D721Med (cell line): ENCODE measurements at places on chromosomes 1 and 21.

- DNase-seq, result no peak
Measured at GRCh38 chr1:58779059-58779754, 4.6 kb downstream of the JUN start.

DNA sequence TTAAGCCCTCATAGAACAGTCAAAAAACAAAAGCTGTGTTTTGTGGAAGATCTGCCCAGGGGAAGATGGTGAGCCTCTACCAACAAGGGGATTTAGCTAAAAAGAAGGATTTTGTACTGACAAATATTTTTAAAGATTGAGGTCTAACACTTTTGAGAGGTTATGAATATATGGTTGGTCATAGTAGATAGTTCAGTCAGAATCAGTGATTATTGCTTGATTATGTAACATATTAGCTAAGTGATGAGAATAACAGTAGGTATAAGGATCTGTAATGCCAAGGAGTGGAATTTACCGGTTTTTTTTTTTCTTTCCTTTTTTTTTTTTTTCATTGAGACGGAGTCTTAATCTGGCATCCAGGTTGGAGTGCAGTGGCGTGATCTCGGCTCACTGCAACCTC, 79.0 kb downstream of the SASS6 start:
- no peak for DNase-seq

DNA sequence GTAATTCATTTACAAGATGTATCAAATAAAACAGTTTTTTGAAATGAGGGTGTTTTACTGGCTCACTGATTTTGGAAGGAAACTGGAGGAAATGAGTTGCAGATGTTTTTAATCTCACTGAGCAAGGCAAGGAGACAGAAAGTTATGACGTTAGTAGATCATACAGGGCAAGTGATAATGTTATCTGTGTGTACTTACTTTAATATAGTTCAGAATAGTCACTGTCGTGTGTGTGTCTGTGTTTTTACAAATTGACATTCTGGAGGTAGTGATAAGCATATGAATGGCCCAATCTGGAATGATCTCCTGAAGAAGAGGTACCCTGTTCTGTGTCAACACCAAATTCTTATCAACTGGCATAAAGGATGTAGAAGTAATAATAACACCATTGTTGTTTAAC, 1.9 kb upstream of the GBP4 start:
- no peak for DNase-seq

DNA sequence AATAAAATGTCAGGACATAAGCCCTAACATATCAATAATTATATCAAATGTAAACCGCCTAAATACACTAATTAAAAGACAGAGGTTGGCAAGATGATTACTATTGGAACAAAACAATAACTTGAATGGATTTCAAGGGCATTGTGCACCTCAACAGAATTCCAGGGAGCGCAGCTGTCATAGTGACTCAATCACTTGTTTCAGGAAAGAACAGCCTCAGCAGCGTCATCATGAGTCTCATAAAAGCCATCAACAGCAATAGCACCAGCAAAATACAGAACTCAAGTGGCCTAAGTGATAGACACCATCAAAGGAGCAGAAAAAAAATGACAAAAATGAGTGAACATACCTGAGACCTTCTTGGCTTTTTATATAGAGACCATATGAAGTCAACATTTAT, 632.7 kb upstream of the NR5A2 start:
- DNase-seq, result no peak

- DNase-seq, result no peak
Measured at GRCh38 chr1:48182439-48182838, 40.1 kb upstream of the SLC5A9 start.

DNA sequence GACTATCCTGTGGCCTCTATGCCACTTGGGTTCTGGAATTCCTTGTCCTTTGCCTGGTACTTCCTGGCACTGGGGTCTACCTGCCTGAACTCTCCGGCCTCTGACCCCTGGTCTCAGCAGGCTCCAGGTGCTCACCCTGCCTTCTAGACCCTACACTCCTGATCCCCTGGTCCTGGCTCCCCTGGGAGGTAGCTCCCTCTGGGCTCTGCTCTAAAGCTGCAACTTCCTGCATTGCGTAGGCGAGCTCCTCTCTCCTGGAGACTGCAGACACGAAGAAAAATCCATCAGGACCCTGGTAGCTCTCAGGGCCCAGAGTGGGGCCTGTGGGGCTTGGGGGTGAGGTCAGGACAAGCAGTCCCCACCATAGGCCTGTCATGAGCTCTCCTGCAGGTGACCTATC, 7.8 kb upstream of the PLEKHG5 start:
- DNase-seq, result no peak

- no peak for DNase-seq
Measured at GRCh38 chr1:39462074-39462473, 29.4 kb upstream of the BMP8A start.

DNA sequence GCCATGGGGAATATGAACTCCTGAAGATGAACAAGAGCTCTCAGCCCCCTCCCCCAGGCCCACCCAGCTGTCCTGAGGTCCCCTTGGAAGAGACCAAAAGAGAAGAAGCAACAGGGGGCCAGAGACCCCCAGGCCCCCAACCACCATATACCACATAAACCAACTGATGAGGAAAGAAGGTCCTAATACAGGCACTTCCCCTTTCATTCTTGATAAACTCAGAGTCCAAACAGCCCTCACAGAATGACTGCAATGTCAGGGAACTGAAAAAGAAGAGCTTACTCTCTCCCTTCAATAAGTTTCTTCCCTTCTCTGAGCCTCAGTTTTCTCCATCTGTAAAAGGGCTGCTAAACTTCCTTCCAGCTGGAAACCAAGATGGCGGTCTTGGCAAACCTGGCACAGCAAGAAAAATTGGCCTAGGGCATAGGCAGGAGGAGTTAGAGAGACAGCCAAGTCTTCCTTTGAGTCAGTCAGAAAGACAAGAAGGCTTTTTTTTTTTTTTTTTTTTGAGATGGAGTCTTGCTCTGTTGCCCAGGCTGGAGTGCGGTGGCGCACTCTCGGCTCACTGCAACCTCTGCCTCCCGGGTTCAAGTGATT, 90.5 kb downstream of the VWA5B1 start:
- no peak for DNase-seq

DNA sequence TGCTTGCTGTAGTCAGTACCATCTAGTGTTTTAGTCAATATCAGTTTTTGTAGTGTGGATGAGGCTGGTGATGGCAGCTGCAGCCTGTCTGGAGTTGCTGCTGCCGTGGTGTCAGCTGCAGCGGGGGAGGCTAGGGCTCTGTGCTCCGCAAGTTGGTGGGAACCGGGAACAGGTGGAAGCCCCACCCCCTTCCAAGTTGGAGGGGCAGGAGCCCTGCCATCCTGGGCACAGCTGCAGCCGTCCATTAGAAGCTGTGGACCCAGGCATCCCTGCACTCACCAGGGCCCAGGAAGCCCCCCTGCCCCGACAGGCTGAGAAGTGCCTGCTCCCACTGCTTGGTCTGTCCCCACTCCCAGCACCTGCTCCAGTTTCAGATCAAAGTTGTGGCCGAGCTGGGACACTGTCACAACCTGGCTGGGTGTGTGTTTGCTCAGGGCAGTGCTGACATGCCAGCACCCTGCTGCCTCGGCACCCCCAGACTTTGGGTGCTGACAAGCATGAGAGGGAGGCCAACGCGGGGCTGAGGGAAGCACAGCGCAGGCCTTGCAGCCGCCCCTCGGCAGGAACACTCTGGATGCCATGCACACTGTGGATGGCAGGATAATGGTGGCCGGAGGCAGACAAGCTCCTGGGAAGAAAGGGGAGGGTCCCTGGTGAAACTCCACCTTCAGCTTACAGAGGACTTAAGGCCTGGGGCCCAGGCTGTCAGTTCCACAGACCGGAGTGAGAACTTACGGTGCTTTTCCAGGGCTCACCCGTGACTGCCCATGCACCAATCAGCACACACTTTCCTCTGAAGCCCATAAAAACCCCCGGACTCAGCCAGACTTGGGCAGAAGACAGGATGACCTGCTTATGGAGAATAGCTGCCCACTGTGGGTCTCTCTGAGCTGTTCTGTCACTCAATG, 86.9 kb downstream of the ADARB1 start:
- no peak for DNase-seq

DNA sequence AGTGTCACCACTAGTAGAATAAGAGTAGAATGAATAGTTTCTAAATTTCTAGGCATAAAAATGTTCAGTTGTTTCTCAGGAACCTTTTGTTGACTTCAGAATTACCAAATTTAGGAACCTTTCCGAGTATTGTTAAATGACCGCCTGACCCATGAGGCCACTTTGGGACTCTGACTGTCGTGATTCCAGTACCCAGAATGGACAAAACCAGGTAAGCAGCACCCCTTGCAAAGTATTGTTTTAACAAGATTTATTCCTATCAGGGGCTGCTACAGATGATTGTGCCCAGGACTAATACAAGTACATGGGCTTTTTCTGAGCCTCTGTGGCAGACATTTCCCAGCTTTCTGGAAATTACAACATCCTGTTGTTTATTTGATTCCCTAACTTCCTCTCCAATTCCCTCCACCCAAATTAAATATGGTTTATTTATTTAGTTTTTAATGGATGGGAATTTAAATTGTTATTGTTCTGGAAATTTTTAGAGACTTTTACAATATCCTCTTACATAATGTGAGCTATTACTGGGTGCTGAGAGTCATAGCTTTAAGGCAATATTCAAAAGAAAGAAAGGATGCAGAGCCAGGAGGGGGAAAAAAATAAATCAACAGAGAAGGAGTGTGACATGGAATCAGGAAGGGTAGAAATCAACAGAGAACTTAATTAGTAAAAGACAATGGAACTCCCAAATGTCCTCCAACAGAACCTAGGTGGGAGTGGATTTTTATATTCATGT, 37.4 kb upstream of the NTPCR start:
- DNase-seq, result no peak

- DNase-seq, result no peak
Measured at GRCh38 chr1:167819849-167820683, 93.9 kb downstream of the ADCY10 start.

GRCh38 chr1:175317779-175318178, 125.2 kb upstream of the KIAA0040 start:
- no peak for DNase-seq

GRCh38 chr1:46370214-46370633, 23.9 kb upstream of the FAAH start:
- DNase-seq, result no peak

- no peak for DNase-seq
Measured at GRCh38 chr1:156097499-156098178, 15.4 kb upstream of the MEX3A start.

DNA sequence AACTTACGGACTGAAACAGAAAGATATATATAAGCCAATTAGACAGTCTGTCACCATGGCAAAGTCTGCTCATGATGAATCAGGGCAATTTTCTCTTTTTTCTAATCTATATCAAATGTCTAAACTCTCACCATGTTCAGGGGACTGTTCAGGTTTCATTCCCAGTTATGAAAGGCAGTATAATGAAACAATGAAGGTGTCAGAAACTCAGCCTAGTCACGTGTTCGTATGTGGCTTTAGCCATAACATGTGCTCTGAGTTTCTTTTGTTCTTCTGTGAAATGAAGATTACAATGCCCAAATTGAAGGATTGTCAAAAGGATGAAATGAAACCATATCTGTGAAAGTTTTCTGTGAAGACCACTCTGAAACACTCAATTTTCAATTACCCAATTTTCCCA, 392.9 kb downstream of the DSCAM start:
- no peak for DNase-seq

DNA sequence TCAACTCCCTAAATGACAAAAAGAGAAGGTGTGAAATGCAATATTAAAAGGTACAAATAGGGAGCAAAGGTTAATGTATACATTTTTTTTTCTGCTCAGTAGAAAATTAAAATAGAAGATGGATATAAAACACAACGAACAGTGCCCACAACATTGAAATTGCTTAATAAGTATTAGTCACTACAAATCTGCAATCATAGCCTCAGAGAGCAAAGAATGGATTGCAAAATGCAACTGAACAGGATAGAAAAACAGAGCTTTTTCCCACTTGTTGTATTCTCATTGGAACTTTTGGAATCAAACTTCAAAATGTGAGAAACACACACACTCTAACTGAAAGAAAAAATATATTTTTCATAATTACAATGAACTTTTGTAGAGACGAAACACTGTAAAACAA, 552.2 kb upstream of the NCAM2 start:
- no peak for DNase-seq

DNA sequence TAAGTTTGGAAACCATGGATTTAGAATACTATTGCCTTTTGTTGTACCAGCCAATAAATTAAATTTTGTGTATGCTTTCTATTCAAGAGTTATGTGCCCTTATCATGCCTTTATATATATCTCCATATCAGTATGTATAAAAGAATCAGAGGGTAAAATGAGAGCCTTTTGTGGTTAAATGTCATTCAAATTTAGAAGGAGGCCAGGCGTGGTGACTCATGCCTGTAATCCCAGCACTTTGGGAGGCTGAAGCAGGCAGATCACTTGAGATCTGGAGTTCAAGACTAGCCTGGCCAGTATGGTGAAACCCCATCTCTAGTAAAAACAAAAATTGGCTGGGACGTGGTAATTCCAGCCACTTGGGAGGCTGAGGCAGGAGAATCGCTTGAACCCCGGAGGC, 88.9 kb downstream of the XPR1 start:
- no peak for DNase-seq

- DNase-seq, result no peak
Measured at GRCh38 chr1:217268058-217268457, 362.8 kb downstream of the GPATCH2 start.

DNA sequence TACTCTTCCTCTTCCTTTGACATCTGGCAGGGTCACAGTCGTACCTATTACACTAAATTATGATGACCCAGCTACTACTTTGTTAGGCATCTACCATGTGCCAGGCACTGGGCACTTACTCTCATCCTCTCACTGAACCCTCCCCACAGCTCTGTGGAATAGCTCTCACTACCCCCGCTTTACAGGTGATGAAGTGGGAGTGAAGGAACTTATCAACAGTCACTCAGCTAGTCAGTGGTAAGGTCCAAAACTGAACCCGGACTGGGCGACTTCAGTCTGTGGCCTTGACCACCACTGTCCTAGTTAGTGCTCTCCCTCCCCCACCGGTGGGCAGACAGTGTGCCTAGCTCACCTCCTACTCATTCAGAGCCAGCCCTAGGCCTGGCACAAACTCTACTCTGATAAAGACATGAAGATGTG, 12.3 kb downstream of the ADGRB2 start:
- no peak for DNase-seq

GRCh38 chr1:150836129-150836773, 28.2 kb upstream of the CTSK start:
- no peak for DNase-seq
